ENCODE measurements at places on chromosomes 2 and 18.

DNA sequence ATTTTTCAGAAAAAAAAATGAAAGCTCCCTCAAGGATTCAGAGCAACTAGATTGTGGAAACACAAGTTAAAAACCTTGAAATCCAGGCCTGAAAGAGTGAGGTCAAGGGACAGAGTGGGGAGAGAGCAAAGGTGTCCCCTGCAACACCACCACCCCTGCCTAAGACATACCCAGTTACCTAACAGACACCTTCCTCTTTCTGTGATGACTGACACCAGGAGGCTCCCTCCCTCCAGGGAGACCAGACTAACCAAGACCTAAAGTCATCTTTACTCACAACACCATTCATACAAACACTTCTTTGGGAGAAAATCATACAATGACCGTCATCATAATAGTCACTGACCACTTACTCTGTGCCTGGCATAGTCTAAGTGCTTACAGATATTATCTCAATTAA lies 151.8 kb upstream of the NABP1 start:
- DNase-seq = no peak

DNA sequence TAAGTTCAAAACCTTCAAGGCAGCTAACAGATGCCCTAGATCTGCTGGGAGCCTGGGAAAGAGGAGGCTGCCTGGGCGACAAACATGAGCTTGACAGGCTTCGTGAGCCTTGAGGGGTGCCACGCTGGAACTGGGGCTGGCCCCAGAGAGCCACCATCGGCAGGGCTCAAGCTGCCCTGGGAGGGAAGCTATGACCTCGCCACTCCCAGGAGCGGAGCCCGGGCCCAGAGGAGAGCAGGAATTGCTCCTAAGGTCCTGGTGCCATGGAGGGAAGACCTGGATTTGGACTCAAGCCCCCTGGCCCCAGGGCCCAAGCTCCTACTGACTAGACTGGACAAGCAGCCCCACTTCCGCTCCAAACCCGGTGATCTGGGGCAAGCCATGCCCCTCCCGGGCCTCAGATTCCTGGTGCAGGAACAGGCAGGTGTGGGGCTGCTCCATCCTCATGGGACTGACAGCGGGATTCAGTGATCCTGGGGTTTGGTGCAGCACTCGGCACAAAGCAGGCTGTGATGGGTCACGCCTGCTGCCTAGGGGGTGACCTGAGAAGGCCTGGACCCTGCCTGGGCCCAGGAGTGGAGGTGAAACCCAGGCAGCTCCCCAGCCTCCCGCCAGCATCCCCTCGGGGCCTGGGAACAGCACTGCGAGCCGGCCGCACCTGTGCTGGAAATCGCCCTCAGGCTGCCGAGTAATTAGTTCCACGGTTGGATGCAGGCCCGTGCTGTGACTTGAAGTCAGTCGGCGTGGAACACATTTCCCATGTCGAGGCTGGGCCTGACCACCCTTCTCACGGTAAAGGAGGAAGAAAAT lies 246.9 kb downstream of the NDUFA10 start:
- no peak for DNase-seq

GRCh38 chr2:64063454-64063853 lies 44.2 kb upstream of the VPS54 start:
- no peak for DNase-seq

GRCh38 chr18:27184115-27185024 lies 738 bp downstream of the CHST9 start:
- DNase-seq = no peak

- no peak for DNase-seq
These were observed 16.3 kb downstream of the TSHZ1 start for GRCh38 chr18:75226956-75227316.

- DNase-seq = no peak
These were observed 2.1 kb upstream of the GAREM2 start for GRCh38 chr2:26170795-26171194.

- no peak for DNase-seq
These were observed 78.8 kb downstream of the TET3 start for GRCh38 chr2:74063486-74063885.
